Mesenteric fat pad (tissue), 1 donor: ENCODE measurements at places on chromosomes 1 and 21. TPM values are rescaled to one million over a fixed set of nuclear protein-coding genes. Genes with fewer than 3 reads are reported as not detected.

The IGSF21 gene
- 2.6 TPM for total RNA-seq

DNA sequence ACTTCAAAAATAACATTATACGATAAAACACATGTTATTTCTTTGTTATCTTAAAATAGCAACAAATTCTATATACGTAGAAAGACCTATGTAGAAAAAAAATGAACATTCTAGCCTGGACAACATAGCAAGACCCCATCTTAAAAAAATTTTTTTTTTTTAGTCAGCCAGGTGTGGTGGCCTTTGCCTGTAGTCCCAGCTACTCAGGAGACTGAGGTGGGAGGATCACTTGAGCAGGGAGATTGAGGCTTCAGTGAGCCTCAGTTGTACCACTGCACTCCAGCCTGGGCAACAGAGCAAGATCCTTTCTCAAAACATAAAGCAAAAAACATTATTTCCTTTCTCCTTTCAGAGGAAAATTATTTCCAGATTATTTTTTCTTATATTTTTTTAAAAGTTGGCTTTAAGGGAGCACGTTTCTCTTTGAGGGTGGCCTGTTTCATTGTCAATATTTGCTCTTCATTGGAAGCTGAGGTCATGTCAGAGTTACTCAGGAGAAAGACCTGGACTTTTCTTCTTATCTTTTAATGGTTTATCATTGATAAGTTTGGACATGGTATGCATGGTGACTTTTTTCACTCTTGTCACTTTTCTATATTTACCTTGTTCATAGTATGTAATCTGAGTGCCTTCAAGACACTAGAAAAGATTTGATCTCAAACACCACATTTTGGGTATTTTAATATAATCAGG lies 32.0 kb downstream of the NFIA start:
- DNase-seq, result no peak

The CHIA gene
- not detected for total RNA-seq

DNA sequence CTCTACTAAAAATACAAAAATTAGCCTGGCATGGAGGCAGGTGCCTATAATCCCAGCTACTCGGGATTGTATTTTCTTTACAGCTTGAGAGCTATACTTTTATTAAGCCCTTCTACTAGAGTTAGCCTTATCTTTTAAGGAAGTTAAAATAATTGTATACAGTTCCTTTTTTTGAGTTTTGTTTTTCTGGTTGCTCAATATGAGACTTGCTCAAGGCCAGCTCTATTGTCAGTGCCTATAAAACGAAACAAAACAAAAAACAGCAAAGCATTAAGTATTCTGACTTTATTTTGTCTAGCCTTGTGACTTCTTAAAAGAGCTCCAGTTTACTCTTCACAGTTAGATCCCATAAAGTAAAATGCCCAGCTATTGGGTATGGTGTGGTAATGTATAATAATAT lies 17.2 kb downstream of the PKN2 start:
- DNase-seq, result no peak

The SHISAL2A gene
- total RNA-seq, result not detected

DNA sequence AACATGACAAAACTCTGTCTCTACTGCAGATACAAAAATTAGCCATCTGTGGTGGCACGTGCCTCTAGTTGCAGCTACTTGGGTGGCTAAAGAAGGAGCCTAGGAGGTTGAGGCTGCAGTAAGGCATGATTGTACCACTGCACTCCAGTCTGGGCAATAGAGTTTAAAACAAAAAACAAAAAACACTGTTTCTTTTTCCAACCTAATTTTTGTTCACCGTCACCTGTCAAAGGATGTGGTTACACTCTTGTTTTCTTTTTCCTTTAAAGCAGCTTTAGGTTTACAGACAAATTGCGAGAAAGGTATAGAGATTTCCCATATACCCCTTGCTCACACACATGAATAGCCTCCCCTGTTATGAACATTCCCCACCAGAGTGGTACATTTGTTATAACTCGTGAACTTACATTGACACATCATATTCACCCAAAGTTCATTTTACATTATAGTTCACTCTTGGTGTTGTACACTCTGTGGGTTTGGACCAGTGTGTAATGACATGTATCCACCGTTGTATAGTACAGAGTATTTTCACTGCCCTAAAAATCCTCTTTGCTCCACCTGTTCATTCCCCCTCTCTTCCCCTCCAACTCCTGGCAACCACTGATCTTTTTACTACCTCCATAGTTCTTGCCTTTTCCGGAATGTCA lies 26.2 kb downstream of the SMG7 start:
- DNase-seq, result no peak

- DNase-seq, result no peak
Observed at GRCh38 chr1:16151995-16152384, 3.9 kb downstream of the EPHA2 start.

- DNase-seq, result peak; percentile 97
Observed at GRCh38 chr1:112619518-112620376, at the start of gene CAPZA1. Gene CAPZA1 (plus strand): TSS chr1:112619832. CDS start chr1:112619845, 13 bp downstream.

DNA sequence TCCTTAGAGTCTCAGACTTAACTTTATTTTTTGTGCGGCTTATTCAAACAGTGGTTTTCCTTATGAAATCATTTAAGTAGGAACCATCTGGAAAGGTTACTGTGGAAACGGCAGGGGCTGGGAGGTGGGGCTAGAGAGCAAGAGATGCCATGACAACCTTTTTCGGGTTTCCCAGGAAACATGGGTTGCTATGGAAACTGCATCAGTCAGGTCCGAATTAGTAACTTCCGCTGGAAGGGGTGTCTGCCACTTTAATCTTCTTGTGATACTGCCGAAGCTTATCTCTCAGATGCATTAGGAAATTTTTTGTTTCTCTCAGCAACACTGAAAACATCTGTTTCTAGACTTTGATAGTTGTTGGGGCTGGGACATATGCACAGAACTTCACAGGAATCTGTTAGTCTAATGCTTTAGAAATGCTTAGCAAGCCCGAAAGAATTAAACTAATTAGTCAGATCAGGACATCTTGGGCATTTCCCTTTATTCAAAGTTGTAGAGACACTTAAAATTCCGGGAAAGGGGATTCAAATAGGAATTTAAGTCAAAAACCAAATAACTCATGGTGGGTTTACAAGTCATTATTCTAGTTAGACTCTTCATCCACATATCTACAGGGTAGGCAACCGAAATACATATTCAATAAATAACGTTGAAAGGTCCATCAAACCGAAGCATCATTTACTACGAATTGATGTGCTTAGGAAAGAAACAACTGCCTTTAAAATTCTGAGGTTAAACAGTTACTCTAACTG lies 2.6 kb downstream of the KCNA3 start:
- no peak for DNase-seq

The FNDC10 gene
- total RNA-seq, result 2.9 TPM

DNA sequence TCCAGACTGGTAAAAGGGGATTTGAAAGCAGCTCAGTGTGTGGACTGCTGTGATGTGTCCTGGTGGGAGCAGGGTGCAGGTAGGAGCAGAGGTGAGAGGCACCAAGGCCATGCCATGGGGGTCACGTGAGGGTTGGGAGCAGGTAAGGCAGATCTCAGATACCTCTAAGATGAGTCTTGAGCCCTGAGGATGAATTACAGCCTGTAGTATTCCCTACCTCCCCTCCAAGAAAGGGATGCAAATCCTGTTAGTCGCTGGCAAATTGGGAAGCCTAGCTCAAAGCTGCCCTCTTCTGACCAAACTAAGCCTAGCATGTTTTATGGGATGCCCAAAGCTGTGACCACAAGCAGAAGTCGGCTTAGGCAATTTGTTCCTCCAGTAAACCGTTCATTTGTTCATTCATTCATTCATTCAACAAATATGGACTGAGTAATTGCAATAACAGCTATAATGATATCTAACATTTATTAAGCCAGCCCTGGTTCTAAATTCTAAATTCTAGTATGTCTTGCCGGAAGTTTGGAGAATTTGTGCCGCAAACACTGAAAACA lies 3.9 kb upstream of the NUAK2 start:
- no peak for DNase-seq

- DNase-seq, result no peak
Observed at GRCh38 chr21:34881421-34881820, 167.7 kb downstream of the RUNX1 start.

DNA sequence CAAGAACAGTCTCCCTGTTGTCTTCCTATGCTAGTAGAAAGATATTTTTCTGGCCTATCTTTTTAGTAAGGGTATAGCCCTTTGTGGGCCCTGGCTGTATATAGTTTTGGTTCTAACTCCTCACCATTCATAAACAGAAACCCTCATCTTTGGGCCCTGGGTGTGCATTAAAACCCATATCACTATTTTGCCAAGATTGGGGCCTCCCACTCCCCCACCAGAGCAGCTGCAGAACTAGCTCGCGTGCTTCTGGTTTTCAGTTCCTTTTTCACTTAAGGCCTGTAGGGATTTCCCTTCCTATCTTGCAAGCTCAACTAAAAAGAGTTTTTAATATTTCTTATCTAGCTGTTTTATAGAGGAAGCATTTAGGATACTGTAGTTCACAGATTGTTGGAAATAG lies 106.4 kb downstream of the RGL1 start:
- DNase-seq, result no peak

The MAP10 gene
- 1.1 TPM for total RNA-seq
